ENCODE measurements at places on chromosomes 11 and 22. TPM values are rescaled to one million over a fixed set of nuclear protein-coding genes. Genes with fewer than 3 reads are reported as not detected.

SPECC1L gene
- total RNA-seq: 27.0 TPM

OR5A1 gene
- not detected for total RNA-seq

SYVN1 gene
- total RNA-seq: 6.4 TPM

CALCA gene
- total RNA-seq: 0.14 TPM

BSCL2 gene
- total RNA-seq: 128 TPM

CHADL gene
- total RNA-seq: not detected

RTN4RL2 gene
- 0.64 TPM for total RNA-seq

PRR5L gene
- 75.8 TPM for total RNA-seq

CSF2RB gene
- total RNA-seq: not detected

PGA5 gene
- not detected for total RNA-seq

SCGB1C1 gene
- total RNA-seq: not detected

TEX54 gene
- not detected for total RNA-seq

MDK gene
- total RNA-seq: 646 TPM

NTM gene
- total RNA-seq: 3.1 TPM

OR52N4 gene
- total RNA-seq: not detected

YPEL1 gene
- total RNA-seq: 0.64 TPM

C11orf65 gene
- total RNA-seq: 0.41 TPM

LARGE2 gene
- not detected for total RNA-seq

MMP13 gene
- total RNA-seq: 15.8 TPM

HEPN1 gene
- not detected for total RNA-seq

PLAAT5 gene
- not detected for total RNA-seq

NPTXR gene
- total RNA-seq: 4.1 TPM

ALG12 gene
- 13.9 TPM for total RNA-seq

PRG3 gene
- total RNA-seq: not detected

CARD16 gene
- 105 TPM for total RNA-seq

TUBA8 gene
- total RNA-seq: 0.06 TPM

SCGB1A1 gene
- not detected for total RNA-seq

NLRP6 gene
- total RNA-seq: not detected

GAL3ST1 gene
- not detected for total RNA-seq

MRGPRX3 gene
- not detected for total RNA-seq

ELF5 gene
- not detected for total RNA-seq

RBFOX2 gene
- 55.3 TPM for total RNA-seq
